ENCODE measurements at places on chromosomes 11 and 22. TPM values are rescaled to one million over a fixed set of nuclear protein-coding genes. Genes with fewer than 3 reads are reported as not detected.

- no peak overlapping the region for H3K27ac ChIP-seq
- no peaks in the 10 kb centered on the region for H3K4me1 ChIP-seq
- H3K36me3 ChIP-seq = no peaks in the 10 kb centered on the region
- H3K27me3 ChIP-seq = no peaks in the 10 kb centered on the region
- no peak overlapping the region for H3K4me3 ChIP-seq
- DNase-seq = no peak
Measured at GRCh38 chr22:43642319-43643206, 169.5 kb downstream of the EFCAB6 start.

The LRP4 gene
- not detected for total RNA-seq

The SERHL2 gene
- total RNA-seq = 0.36 TPM

DNA sequence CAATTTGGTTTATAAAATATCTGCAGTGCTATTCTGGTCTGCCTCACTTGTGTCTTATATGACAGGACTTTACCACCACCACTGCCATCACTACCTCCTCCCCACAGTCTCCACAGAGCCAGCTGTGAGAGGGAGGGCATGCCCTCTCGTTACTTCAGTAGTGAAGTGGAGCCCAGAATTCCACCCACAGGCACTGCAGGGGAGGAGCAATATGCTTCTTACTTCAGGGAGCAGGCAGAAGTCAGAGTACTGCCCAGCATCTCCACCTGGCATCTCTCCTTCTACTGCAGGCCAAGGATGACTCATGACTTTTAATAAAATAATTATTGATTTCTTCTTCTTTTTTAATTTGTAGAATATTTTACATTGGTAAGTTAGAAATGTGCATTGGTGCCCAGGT is 255.5 kb downstream of the DYNC2H1 start:
- H3K27ac ChIP-seq = no peak overlapping the region
- no peak overlapping the region for H3K4me3 ChIP-seq
- no peaks in the 10 kb centered on the region for H3K36me3 ChIP-seq
- H3K4me1 ChIP-seq = no peaks in the 10 kb centered on the region
- no peak for DNase-seq

DNA sequence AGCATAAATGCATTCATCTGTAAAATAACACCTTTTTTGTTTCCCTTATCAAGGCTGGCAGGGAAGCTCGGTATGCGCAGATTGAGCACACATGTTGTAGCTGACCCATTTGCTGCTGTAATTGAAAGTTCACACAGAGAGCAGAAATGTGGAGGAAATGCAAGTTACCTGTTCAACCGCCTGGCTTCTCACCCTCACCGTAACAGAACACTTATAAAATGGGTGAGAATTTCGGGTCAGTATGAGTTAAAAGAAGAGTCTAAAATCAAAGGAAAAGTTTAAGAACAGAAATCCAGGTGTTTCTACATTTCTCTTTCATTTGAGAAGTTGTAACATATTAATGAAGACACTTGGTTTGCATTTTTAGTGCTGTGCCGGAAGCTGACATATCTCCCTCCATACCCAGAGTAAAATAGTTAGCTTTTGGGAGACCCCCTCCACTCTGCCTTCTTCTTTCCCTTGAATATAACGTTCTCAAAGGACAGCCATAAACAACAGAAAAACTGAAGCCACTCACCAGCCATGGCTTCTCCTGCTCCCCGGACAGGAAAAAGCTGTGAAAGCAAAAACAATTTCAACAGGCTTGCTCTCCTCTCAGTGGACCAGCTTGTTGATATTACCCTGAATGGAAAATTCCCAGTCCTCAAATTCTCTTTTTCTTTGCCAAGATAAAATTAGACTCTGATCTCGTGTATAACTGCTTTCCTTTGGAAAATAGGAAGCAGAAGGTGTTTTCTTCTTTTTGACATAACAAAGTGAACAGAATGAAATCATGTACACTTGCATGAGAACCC is at the start of gene CASP12:
CASP12 (minus strand) TSS at position 570 of the 794 bp plus-strand sequence.
- H3K27me3 ChIP-seq = no peaks in the 10 kb centered on the region
- H3K27ac ChIP-seq = peak within 1 kb of the TSS; percentile 24
- no peaks in the 10 kb centered on the region for H3K36me3 ChIP-seq
- H3K4me3 ChIP-seq = peak within 1 kb of the TSS; percentile 5
- peaks cover 34% of the 10 kb centered on the region for H3K4me1 ChIP-seq

GRCh38 chr11:123924027-123924426 is 15.4 kb upstream of the OR4D5 start:
- DNase-seq = no peak
- no peak overlapping the region for H3K27ac ChIP-seq
- H3K36me3 ChIP-seq = no peaks in the 10 kb centered on the region
- H3K4me1 ChIP-seq = no peaks in the 10 kb centered on the region
- no peak overlapping the region for H3K4me3 ChIP-seq
- H3K27me3 ChIP-seq = no peaks in the 10 kb centered on the region

GRCh38 chr11:95247127-95247684 is 16.2 kb upstream of the SESN3 start:
- no peaks in the 10 kb centered on the region for H3K36me3 ChIP-seq
- H3K27ac ChIP-seq = no peak overlapping the region
- H3K4me3 ChIP-seq = no peak overlapping the region
- no peak for DNase-seq

DNA sequence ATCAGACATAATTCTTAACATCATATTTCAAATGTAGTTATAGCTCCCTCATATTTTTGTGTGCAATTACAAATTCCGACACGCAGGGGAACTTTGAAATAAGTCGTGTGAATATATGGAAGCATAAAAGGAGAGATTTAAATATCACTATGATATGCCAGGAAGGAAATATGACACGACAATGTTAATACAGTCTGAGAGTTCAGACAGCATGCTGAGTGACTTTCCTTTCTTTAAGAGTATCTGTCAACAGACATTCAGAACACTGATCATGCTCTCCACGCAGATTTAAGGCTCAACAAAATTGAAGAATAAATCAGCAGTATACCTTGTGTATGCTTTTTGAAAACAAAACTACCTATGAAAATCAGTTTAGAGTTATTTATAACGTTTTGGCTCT is 232.6 kb upstream of the CARD18 start:
- H3K27ac ChIP-seq = no peak overlapping the region
- H3K4me1 ChIP-seq = no peaks in the 10 kb centered on the region
- DNase-seq = no peak
- no peaks in the 10 kb centered on the region for H3K27me3 ChIP-seq
- H3K36me3 ChIP-seq = no peaks in the 10 kb centered on the region
- H3K4me3 ChIP-seq = no peak overlapping the region

DNA sequence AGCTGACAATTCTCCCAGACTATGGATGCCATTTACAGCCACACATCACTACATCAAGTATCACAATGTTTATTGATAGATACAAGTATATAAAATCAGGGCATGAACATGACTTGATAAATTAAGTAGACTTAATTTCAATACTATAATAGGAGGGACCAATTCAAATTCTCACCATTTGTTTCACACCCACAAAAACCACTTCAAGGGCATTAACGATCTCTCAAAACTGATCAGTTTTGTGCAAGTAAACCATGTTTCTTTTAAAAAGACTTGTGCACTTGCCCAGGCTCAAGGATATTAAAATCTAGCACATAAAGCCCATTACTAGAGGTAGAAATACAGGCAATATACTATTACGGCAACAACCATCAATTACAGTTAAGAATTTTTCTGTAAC is 11.7 kb downstream of the EIF4G2 start:
- no peaks in the 10 kb centered on the region for H3K27me3 ChIP-seq
- H3K36me3 ChIP-seq = peaks cover 58% of the 10 kb centered on the region
- H3K27ac ChIP-seq = no peak overlapping the region
- peaks cover 74% of the 10 kb centered on the region for H3K4me1 ChIP-seq
- H3K4me3 ChIP-seq = no peak overlapping the region
- DNase-seq = no peak

The H19 gene
- not detected for total RNA-seq

DNA sequence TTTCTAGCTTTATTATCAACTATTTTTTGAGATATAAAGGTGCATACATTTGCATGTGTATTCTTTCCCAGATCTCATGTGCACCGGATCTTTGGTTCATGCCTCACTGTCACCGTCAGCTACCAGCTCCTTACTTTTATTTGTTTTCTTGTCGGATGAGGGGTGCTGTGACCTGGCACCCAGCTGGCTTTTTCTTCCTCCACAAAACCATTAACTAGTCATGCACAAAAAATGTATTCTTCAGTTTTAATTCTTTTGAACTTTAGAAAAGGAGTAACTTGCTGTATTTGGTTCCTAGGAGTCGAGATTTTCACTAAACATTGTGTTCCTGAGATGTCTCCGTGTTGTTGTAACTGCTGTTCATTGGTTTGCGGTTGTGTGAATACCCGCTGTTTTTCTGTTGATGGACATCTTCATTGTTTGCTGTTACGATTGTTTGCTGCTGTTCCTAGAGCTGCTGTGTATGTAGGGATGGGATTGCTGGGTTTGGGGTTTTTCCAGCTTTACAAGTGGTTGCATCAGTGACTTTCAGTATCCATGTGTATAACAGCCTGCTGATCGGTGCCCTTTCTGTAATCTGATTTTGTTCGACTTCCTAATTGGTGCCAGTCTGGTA is 39.4 kb downstream of the MOV10L1 start:
- H3K27ac ChIP-seq = no peak overlapping the region
- no peaks in the 10 kb centered on the region for H3K36me3 ChIP-seq
- H3K27me3 ChIP-seq = no peaks in the 10 kb centered on the region
- H3K4me1 ChIP-seq = no peaks in the 10 kb centered on the region
- no peak for DNase-seq
- no peak overlapping the region for H3K4me3 ChIP-seq

DNA sequence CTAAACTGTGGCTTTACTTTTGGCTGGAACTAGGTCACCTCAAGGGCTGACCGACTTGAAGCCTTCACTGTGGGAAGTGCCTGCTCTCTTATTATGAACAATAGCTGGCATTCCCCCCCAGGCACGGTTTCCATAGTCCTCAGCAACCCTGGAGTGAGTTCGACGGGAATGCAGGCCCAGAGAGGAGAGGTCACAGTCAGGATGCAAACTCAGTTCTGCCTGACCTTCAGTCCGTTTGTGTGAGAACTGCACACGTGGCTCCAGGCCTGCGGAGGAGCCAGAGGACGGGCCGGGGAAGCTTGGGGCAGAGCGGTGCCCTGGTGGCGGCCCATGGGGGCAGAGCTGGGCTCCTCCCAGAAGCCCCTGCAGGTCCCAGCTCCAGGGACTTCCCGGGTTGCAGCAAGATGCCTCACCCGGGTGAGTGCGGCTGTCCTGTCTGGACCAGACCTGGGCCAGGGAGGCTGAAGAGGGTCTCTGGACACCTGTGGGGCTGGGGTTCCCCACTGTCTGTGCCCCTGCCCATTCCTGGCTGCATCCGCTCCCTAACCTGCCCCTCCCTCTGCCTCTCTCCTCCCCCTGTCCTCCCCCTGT is 17.2 kb downstream of the SLC25A18 start:
- H3K4me1 ChIP-seq = no peaks in the 10 kb centered on the region
- DNase-seq = no peak
- no peak overlapping the region for H3K27ac ChIP-seq
- H3K36me3 ChIP-seq = no peaks in the 10 kb centered on the region

The CDCA5 gene
- 0.41 TPM for total RNA-seq

DNA sequence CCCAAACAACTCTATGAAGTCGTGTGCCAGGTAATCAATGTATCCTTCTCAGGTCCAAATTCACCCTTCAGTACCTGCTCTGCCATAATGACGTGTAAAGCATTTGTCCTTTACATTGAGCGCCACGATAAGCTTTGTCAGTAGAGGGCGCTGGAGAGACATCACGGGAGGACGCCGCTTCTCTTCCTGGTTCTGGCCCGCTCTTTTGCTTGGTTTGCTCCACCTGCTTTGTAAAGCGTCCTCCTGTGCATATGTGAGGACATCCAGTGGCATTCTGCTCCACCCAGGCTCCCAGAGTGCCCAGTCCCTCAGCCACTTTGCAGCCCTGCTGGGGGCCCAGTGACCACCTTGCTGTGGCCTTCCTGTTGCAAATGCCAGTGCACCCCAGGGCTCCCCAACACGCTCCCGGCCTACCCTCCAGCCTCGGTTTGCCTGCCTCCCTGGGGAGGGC is 61.1 kb downstream of the WT1 start:
- no peak overlapping the region for H3K4me3 ChIP-seq
- peak; percentile 0 for DNase-seq
- H3K36me3 ChIP-seq = no peaks in the 10 kb centered on the region
- no peaks in the 10 kb centered on the region for H3K27me3 ChIP-seq
- H3K27ac ChIP-seq = no peak overlapping the region
- no peaks in the 10 kb centered on the region for H3K4me1 ChIP-seq

The UBQLNL gene
- total RNA-seq = 0.47 TPM

The SH3BP1 gene
- total RNA-seq = 89.2 TPM

DNA sequence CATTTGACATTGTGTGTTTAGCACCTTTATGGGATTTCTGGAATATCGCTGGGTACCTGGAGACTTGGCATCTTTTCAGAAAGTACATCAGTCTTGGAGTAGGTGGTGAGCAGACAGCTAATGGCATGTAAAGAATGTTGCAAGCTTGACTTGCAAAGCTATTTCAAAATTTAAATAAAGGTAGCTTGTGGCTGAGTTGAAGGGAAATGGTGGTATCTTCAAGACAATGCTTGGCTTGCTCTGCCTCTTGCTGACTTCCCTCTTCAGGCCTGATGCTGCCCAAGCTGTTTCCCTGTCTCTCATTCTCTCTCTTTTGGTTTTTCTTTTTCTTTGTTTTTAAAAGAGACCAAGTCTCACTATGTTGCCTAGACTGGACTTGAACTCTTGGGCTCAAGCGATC is 13.2 kb downstream of the ZNRF3 start:
- no peak overlapping the region for H3K4me3 ChIP-seq
- H3K4me1 ChIP-seq = peaks cover 13% of the 10 kb centered on the region
- no peaks in the 10 kb centered on the region for H3K36me3 ChIP-seq
- no peaks in the 10 kb centered on the region for H3K27me3 ChIP-seq

GRCh38 chr22:38267086-38267485 is 5.7 kb downstream of the TMEM184B start:
- H3K36me3 ChIP-seq = no peaks in the 10 kb centered on the region
- peak overlapping the region; percentile 50 for H3K27ac ChIP-seq
- peaks cover 66% of the 10 kb centered on the region for H3K4me1 ChIP-seq

DNA sequence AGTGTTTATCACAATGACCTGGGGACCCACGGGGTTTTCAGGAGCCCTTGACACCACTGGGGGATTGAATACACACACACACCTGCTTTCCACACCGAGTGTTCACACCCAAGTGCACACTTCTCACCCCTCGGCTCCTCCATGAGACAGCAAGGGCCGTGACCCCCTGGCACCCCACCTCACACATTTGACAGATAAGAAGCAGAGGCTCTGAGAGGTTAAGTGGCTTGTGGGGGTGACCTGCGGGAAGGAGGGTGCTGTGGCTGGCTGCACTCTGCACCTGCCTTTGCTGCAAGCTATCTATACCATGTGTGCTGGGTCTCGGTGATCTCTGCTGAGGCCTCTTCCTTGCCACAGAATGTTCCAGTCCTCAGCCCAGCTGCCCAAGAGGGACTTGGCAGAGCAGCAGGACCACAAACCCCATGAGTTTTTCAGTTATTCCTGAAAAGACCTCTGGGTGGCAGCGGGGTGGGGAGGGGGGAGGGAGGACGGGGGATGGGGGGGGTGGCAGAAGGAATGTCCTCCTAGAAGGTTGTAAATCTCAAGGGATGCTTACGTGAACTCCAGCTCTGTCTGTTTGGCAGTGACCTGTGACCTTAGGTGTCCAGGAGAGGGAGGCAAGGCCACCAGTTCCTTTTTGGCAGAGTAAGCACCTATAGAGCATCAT is 47.9 kb upstream of the RFPL3 start:
- no peak overlapping the region for H3K27ac ChIP-seq
- no peaks in the 10 kb centered on the region for H3K27me3 ChIP-seq
- no peaks in the 10 kb centered on the region for H3K36me3 ChIP-seq
- no peak for DNase-seq
- H3K4me1 ChIP-seq = no peaks in the 10 kb centered on the region
- H3K4me3 ChIP-seq = no peak overlapping the region
